Activated CD8-positive, alpha-beta memory T cell treated with anti-CD3 and anti-CD28 coated beads for 1 hour (primary cell): ENCODE measurements at places on chromosomes 3 and 15.

DNA sequence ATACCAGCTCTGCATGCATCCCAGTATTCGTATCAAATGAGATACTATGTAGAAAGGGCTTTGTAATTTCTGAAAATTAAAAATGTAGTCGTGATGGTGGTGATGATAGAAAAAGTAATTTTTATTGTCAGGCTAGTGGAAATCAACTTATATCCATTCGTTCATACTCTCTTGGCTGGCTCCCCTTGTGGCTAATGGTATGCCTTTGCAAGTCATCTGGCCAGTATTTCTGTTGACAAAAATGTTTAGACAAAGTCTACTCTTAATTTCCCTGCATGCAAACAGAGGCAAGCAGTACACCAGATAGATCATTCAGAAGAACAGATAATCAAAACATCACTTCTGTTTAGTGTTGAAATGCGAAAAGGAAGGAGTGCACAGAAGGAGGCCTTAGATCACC, 49.6 kb upstream of the DUT start:
- DNase-seq = no peak

- no peak for DNase-seq
Measured at GRCh38 chr15:42863572-42864239, 56.9 kb downstream of the TTBK2 start.

DNA sequence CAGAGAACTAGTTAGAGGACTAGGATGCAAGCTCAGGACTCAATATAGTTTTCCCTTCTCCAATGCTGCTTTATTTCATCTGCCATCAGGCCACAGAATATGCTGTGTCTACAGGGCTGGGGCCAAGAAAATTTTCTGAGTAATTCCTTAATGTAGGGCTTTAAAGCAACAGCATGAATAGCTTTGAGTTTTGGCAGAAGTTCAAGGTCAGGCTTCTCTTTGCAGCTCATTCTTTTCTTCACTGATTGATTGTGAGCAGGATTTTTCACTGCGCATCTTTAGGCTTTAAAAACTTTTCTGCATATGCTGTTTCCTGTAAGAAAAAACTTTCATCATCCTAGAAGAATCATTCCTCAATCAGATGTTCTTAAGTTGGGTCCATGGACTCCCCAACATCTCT, 4.6 kb downstream of the TMEM108 start:
- DNase-seq = no peak

DNA sequence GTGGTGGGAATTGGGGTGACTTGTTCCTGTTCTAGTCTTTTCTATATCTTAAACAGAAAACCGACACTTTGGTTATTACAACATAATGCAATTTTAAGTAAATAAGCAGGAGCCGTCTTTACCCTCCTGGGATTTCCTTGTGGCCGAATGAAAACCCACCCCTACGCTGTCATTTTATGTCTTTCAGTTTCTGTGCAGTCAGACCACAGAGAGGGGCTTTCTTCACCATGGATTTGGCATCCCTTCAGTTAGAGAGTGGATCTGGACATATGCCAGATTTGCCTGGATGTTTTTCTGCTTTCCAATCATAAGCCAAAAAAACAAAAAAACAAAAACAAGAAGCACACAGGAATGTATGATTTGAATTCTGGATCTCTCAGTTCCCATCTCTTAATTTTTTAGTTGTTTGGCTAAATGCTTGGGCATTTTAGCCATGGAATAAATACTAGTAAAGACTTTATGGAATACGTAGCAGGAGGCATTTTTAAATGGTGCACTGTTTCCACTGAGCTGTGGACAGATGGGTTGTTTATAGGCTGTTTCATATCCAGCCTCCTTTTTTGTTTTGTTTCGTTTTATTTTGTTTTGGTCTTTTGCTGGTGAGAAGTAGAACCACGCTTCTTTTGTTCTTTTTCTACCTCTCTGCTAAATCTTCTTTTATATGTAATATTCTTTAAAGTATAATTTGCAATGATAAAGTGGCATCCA, 272.9 kb downstream of the FEZF2 start:
- no peak for DNase-seq

DNA sequence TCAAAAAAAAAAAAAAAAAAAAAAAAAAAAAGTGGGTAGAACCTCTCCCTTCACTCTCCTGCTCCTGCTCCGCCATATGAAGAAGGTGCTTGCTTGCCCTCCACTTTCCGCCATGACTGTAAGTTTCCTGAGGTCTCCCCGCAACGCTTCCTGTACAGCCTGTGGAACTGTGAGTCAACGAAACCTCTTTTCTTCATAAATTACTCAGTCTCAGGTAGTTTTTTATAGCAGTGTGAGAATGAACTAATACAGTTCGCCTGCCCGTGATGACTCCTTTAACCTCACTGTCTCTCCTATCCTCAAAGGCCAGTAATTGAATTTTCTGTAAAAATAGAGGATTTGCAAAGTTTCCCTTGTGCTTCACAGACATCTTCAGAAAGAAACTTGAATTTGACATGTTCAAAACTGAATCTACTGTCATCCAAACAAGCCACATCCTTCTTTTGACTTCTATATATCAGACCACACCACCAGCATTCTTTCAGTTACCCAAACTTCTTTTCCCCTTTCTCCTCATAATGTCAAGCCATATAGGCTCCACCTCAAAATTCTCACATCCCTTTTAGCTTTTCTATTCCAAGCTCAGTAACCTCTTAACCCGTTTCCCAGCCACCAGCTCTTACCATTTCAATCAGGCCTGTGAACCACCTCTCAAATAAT, 44.3 kb downstream of the P2RY1 start:
- no peak for DNase-seq
